Jurkat, Clone E6-1 (cell line): ENCODE measurements at places on chromosomes 2 and 18.

DNA sequence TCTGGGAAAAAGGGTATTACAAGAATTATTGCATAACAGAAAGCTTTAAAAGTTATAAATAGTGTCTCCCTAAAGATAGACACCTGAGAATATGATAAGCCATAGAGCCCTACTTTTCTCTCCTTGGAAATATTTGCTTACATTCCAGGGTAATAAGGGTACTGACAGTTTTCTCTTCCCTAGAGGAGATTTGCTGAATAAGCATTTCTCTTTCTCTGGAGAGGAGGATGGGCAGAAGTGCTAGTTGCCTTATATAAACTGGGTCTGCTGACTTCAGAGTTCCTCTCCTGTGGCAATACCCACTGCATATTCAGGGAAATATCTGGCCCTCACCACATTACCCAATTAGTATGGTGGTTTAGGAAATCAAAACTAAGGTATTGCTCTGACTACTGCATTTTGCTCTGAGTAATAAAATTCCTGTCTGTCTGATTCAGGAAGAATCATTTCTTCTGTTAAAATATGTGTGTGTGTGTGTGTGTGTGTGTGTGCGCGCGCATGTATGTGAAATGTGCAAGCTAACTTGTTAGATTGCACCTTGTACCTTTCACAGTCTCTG lies 1391.3 kb downstream of the DSC3 start:
- no peak for DNase-seq

GRCh38 chr2:1472350-1472749 lies 59.1 kb downstream of the TPO start:
- no peak for DNase-seq

DNA sequence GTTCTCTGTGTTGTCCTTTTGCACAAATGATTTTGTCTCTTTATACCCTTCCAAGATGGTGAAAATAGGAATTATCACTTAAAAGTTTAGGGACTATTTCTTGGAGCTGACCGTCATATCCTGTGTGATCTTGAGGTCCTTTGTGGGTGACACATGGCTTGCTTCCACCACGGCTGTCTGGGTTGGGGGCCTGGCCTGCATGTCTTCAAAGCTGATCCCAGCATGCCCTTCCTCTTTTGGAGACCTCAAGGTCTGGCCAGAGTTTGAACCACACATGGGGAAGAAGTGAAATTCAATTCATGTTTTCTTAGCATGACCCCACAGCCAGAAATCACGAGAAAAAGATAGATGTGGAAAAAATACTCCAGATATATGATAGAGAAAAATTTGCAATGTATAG lies 14.0 kb downstream of the SFTPB start:
- DNase-seq = no peak

DNA sequence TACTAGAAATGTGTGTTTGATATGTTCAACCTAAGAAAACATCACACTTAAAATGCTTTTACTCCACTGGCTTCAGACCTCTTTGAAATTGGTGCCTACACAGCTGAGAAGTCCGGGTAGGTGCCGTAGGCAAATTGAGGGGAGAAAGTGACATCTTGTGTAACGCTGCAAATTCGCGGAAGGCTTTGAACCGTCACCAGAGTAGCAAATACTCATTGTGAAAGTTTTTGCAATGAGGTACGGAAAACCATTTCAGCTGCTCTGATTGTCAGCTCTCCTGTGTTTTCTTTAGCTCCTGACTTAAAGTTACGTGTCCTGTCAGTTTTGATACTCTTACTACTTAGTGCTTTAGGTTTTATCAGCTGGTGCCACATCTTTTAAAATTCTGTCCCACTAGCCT lies 224.5 kb downstream of the FAM210A start:
- DNase-seq = no peak

GRCh38 chr2:67772216-67773170 lies 290.3 kb downstream of the C1D start:
- no peak for DNase-seq

DNA sequence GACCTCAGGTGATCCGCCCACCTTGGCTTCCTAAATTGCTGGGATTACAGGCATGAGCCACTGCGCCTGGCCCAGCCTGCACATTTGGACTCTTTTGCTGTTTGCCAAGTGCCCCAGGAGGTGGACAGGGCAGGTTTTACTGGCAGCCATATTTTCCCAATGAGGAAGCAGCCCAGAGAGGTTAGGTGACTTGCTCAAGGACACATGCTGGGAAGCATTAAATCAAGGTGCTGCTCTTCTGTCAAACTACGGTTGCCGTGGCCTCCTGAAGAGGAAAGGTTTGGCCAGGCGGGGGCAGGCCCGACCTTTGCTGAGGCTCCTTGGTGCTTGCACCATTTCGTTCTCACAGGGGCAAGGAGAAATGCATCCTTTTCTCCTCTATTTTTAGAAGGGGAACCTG lies 44.0 kb downstream of the DNMT3A start:
- no peak for DNase-seq

DNA sequence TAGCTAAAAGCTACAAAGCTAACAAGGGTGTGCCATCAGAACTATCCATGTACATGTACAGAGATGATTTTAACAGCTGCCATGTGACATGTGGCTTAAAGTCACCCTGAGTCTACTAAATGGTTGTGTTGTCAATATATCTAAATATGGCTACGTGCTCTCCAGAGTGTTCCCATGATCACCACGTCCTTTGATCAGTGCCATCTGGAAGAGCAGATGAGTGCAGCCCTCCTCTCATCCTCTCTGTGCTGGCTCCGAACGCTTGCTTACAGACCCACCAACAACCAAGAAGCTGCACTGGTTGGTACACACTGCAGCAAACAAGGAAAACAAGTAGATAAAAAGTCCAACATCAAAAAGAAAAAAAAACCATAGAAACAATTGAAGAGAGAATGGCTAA lies 88.6 kb upstream of the NARS1 start:
- DNase-seq = no peak

DNA sequence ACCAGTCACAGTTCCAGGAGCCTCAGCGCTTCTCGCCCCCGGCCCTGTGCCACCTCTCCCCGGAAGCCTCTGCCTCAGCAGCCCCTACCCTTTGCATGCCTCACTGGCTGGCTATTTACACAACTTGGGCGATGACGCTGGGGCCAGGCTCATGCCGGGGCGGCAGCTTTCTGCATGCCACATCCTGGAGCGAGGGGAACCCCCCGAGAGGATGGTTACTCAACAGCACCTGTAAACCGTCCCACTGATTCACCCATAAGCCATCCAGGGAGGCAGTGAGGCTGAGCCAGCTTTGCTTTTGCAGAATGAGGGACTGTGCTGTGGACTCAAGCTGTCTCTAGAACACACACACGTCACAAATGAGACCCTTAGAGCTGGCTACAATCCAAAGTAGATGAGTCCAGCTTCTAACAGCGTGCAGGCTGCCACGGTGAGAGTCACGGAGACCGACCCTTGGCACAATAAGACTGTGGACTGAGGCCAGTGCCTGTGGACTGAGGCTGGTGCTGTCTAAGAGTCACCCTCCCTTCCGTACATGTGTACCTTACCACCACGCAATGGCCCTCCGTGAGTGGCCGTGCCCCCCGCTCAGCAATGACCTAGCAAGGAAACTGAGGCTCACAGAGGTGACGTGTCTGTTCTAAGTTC lies 45.6 kb upstream of the ODC1 start:
- DNase-seq = peak; percentile 58

GRCh38 chr2:150483532-150483931 lies 3.9 kb downstream of the RND3 start:
- no peak for DNase-seq

DNA sequence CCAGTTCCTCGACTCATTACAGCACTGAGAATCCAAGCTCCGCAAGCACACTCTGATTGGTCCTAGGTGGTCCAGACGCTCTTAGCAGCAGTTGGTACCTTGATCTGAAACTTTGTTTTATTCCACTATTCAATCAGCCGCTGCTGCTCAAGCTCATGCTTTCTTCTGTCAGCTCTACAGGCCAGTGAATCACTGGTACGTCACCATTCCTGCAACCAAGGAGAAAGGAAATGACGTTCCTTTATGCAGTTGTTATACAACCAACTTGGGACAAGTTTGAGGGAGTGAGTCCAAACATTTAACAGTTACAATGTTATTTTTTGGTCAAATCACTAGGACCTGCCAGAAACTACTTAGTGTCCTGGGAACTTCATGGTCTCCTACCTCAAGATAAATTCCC lies 398.8 kb upstream of the TMEFF2 start:
- no peak for DNase-seq

DNA sequence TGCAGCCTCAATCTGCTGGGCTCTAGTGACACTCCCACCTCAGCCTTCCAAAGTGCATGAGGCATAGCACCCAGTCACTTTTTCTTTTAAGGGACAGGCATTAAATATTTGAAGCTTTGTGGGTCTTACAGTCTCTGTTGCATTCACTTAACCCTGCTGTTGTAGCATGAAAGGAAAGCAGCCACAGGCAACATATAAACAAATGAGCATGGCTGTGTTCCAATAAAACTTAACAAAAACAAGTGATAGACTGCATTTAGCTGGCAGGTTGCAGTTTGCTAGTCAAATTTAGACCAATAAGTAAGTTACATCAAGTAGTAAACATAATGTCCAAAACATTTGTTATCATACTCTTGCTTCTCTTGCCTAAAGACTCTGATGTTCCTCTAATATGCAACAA lies 297.3 kb upstream of the MMADHC start:
- no peak for DNase-seq
